Umbilical cord (tissue), 2 donors: ENCODE measurements at places on chromosomes 5 and 9.

DNA sequence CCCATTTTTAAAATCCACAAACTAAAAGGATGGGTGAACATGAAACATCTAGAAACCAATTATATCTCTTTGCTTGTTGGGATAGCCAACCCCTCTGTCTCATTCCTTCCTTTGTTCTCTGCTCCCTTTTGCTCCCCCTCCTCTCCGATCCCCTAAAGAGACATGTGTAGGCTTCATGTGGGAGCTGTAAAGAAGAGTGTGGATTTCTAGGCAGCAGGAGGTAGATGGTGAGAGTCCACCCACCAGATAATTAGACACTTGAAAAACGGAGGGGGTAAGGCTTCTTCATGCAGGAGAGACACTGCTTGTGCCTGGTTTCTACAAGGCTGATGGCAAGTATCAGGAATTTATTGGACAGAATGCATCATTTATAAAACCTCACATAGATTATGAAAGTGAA lies 27.3 kb upstream of the CFAP157 start:
- no peak for DNase-seq

DNA sequence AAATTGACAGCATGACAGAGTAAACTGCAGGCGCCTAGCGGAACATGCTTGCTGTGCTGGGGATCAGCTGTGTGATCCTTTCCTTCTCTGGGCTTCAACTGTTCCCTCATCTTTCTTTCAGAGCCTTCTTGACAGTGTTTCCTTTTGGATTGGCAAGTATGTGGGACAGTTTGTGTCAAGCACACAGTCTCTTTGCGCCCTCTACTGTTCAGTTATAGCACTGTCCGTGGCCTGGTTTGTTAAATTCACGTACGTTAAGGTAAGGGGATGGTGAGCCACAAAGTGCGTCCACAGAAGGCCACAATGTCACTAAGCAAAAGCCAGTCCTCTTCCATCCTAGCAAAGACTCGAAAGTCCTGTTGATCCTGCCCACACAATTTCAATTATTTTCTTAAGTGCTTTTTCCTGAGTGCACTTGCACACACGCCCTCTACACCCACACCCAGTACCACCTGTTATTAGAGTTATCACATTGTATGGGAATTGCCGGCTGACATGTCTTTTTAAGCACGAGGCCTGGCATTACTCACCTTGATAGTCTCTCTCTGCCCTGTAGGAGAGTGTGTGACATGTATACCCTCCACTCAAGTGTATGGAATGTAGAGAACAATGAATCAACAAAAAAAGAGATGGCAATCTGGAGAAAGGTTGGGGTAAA lies 22.5 kb upstream of the PTPN3 start:
- DNase-seq: peak; percentile 83

- DNase-seq: no peak
Observed at GRCh38 chr9:130663977-130664250, 480 bp upstream of the PRDM12 start.

DNA sequence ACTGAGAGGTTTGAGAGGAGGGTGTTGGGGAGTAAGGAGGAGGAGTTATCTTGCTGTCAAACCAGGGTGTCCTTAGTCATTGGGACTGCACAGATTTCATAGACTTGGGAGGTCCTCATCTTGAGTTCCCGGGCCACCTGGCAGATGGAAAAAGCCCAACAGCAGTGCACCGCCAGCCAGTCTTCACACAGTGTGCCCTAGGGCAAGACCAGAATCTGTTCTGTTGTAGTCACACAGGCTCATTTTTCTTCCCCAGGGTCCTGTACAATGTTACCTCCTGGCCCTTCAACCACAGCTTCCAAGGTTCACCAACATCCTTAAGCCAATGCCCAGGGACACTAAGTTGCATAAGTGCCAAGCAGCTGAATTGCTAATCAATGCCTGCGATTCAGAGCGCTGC lies 21.0 kb downstream of the PLAC8L1 start:
- no peak for DNase-seq

DNA sequence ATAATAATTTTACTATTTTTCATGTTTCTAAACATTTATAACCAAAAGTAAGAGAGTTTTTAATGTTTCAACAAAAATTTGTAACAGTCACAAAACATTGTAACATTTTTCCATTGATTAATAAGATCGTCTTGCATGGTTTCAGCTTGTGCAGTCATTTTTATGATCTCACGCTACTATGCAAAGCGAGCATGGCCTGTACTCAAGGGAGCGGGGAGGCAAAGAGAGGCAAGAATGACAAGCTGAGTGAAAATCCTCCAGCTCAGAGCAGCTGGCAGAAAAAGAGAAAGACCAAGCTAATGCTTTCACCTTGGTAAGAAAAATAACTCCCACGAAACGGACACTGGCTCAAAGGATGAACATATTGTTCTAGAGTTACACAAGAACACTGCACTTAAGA lies 90.0 kb upstream of the SV2C start:
- DNase-seq: no peak

GRCh38 chr5:180178531-180179441 lies 30.2 kb downstream of the RASGEF1C start:
- no peak for DNase-seq

GRCh38 chr5:169893010-169893409 lies 87.3 kb downstream of the INSYN2B start:
- DNase-seq: no peak

DNA sequence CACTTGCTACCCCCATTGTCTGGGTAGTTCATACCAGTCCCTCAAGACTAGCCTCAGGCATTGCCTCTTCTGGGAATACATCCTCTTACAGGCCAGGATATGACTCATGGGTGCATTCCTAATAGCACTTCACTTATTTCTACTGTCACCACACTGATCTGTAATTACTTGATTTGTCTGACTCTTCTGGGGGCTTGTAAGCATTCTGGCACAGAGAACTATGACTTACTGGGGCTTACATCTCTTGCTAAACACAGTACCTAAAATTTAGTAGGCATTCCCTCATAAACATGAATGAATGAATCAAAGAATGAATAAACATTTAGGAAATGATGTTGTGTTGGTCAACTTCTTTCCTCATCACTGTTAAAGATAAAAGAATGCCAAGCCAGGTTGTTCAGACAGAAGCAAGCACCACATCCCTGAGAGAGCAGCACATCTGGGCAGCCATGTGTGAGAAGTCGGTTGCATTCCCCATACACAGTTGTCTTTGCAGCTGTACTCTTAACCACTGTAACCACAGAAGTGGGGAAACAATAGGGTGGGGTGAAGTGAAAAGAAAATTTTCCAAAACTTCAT lies 27.6 kb downstream of the IL7R start:
- DNase-seq: no peak

- DNase-seq: peak; percentile 35
Observed at GRCh38 chr5:139251695-139252288, 41.7 kb upstream of the MATR3 start.

- no peak for DNase-seq
Observed at GRCh38 chr9:99421369-99421768, 199.3 kb downstream of the SEC61B start.

DNA sequence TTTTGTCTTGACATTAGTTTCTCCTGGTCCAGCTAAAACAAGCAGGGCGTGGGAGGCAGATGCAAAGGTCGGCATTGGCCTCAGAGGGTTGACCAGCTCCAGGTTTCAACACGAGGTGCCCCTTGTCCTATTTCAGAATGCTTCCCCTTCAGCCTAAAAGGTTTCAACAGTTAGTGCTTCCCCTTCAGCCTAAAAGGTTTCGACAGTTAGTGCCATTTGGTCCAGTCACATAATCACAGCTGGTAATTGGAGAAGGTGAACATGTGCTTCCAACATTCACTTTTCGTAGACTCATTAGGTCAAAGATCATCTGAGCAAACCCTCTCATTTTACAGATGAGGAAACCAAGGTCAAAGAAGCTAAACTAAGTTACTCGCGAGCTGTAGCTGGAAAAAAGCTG lies 270.3 kb upstream of the MAP3K1 start:
- DNase-seq: no peak

DNA sequence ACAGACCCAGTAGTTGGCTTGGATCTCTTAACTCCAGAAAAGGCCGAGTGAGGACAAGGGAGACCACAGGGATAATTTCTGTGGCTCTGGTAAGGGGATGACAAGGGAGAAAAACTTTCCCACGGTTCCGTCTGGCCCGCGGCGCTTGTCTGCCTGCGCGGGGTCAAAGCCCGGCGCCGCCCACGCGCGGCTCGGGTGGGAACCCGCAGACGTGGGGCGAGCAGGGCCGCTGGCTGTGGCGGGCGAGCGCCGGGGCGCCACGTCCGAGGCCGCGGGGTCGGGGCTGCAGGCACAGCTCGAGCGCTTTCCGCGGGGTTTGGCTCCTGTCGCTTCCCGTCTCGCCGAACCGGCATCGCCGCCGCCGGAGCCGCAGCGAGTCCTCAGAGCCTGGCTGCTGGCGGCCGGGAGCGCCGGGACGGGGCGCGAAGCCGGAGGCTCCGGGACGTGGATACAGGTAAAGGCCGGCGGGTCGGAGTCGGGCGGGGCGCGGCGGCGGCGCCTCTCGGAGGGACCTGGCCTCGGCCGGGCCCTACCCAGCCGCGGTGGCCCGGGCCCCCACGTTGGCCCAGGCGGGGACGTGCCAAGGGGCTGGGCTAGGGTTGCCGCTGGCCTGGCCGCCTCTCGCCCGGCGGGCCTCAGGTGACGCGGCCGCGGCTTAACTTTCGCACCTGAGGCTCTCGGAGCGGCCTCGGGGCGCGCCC lies at the start of gene RNF180:
Gene RNF180 (plus strand): TSS at position 344 of the 701 bp plus-strand sequence. CDS start 34,965 bp downstream, outside the sequence.
- peak; percentile 55 for DNase-seq

DNA sequence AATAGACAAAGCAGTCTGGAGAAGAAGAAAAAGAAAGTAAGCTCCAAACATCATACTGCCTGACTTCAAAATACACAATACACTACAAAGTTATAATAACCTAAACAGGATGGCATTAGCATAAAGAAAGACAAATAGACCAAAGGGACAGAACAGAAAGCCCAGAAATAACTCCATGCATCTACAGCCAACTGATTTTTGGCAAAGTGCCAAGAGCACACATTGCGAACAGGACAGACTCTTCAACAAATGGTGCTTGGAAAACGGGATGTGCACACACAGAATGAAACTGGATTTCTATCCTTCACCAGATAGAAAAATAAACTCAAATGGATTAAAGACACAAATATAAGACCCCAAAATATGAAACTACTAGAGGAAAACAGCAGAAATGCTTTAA lies 66.6 kb upstream of the SPATA31E1 start:
- DNase-seq: no peak

DNA sequence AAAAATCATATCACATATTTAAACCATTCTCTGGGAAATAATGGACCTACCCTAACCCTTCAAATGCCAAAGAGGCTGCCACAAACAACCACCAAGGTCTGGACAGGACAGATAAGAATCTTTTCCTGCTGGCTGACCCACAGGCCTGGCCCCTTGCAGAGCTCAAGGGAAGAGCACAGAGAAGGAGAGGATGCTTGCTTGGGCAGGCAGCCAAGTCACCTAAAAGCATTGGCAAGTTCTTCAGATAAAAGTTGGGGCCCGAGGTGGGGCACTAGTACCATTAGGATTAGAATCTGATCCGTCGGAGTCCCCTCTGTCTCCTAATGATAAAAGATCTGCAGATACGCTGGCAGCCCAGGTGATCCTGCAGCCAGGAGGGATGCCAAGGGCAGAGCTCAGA lies 176.6 kb downstream of the GABBR2 start:
- DNase-seq: no peak

DNA sequence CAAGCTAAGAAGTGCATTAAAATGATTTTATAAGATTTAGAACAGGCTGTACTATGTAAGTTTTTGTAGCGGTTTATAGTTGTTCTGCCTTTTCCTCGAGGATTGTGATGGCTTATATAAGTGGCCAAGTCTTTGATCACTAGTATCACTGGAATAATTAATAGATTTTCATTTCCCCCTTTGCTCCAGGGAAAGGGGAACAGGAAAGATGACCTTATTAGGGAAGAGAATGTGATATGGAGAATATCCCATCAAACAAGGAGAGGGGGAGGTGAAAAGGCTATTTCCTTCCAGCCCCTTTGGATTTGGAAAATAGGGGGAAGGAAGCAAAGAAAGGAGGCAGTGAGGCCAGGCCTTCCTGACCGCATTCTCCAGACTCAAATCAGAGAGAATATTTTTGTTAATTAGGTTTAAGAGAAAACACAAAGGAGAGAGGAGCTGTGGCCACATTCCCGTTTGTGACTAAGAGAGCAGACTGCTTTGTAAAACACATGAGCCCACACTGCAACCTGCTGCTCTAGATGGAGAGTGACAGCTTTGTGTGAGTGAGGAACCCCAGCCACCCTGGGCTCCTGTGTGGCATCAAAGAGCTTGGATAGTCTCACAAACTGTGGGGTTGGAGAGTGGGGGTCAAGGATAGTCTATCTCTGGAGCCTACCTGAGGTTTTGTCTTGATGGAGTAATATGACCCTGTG lies 359.5 kb downstream of the DTWD2 start:
- peak; percentile 66 for DNase-seq

DNA sequence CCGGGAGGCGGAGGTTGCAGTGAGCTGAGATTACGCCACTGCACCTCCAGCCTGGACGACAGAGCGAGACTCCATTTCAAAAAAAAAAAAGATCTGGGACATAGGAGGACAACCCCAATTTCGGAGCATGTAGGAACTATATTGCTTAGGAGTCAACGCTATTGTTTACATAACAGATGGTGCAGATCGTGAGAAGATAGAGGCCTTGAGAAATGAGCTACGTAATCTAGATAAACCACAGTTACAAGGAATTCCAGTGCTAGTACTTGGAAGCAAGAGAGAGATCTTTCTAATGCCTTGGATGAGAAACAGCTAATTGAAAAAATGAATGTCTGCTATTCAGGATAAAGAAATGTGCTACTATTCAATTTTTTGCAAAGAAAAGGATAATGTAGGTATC lies 20.3 kb downstream of the TBC1D2 start:
- no peak for DNase-seq

DNA sequence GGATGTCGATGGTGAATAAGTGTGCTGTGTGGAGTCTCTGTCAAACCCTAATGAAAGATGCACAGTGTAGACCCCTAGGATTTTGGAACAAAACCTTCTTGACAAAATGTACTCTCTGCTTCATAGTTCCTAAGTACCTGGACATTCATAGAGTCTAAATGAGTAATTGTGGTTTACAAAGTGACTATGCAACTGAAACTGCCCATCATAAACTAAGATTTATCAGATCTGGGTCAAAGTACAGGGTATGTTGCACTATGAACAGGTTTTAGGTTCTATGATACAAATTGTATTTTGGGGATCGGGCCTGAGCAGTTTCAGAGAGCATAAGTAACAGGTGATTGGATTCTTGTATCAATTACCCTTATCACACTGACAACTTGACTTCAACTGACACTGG lies 79.4 kb downstream of the LURAP1L start:
- no peak for DNase-seq

DNA sequence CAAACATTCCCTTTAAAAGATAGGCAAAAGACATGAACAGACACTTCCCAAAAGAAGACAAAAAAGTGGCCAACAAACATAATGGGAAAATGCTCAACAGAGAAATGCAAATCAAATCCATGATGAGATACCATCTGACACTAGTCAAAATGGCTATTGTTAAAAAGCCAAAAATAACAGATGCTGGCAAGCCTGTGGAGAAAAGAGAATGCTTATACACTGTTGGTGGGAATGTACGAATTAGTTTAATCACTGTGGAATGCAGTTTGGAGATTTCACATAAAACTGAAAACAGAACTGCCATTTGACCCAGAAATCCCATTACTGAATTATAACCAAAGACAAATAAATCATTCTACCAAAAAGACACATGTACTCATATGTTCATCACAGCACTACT lies 58.3 kb upstream of the WDR41 start:
- no peak for DNase-seq

- DNase-seq: no peak
Observed at GRCh38 chr5:68458416-68459021, 243.0 kb downstream of the PIK3R1 start.
